Stimulated activated CD8-positive, alpha-beta memory T cell treated with anti-CD3 and anti-CD28 coated beads, Interleukin-7, amount 100 ng/mL, for 1 hour (primary cell): ENCODE measurements at places on chromosomes 3 and 15.

DNA sequence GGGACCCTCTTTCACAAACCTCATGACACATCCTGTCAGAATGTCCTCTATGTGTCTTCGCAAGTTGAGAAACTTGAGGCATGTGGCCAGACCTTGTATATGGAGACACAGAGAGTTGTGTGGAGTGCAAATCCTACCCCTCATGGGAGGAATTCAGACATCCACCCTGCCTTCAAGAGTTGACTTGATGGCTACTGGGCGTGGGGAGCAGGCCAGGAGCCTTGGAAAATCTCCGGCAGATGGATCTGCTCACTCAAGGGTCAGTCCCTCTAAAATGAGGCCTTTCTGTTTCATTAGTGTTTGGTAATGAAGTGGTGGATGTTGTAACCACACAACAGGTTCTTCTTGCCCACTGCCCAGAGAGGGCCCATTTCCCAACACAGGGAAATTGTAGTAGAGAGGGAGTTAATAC lies 79.0 kb downstream of the ASB7 start:
- DNase-seq: no peak

GRCh38 chr3:102741105-102741504 lies 306.3 kb downstream of the ZPLD1 start:
- no peak for DNase-seq

- DNase-seq: no peak
Observed at GRCh38 chr15:34793071-34793470, 2.3 kb downstream of the ACTC1 start.

DNA sequence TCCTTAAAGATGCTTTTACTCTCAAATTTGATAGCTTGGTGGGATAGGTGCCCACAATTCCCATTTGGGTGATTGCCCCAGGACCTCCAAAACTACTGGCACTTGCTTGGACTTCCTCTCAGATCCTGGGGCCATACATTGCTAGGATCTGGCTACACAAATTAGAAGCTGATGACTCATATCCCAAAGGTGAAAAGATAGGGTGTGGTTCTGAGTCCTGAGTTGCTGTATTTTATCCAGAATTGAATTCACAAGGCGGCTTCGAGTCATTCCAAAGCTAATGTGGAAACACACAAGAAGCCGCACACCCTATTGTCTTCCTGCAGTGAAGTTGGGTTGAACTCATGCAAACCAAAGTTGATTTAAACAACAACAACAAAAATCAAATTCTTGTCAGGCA lies 53.4 kb downstream of the DUT start:
- DNase-seq: no peak

GRCh38 chr15:58696738-58697137 lies 52.8 kb downstream of the ADAM10 start:
- no peak for DNase-seq

- DNase-seq: no peak
Observed at GRCh38 chr15:52716536-52716935, 37.3 kb upstream of the ATOSA start.

GRCh38 chr3:4983739-4984510 lies 4.7 kb downstream of the BHLHE40 start:
- DNase-seq: peak; percentile 57

DNA sequence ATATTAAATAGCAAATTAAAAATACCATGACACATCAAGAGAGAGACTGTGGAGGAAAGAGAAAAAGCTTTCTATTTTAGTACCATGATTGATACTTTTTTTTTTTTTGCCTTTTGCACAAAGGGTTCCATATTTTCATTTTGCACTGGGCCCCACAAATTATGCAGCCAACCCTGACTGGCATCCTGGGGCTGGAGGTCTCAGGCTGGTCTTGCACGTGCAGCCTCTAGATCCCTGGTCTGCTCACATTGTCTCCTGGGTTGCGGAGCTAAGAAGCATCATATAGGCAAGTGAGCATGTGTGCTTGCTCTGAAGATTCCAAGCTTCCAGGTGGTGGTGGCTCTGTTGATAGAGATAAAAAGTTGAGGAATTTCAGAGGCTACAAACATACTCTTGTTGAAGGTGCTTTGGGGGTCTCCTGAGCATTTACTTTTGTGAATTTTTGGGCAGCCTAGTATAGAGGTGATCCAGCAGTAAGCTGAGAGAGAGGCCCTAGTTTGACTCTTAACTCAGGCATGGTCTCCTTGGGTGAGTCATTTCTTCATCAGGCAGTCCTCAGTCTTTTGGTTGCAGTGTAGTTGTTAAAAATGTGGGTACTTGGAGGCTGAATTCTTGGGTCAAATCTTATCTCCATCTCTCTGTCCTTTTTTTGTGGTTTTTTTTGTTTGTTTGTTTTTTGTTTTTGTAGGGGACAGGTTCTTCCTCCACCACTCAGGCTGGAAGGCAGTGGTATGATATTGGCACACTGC lies 31.3 kb downstream of the SMAD3 start:
- DNase-seq: no peak

DNA sequence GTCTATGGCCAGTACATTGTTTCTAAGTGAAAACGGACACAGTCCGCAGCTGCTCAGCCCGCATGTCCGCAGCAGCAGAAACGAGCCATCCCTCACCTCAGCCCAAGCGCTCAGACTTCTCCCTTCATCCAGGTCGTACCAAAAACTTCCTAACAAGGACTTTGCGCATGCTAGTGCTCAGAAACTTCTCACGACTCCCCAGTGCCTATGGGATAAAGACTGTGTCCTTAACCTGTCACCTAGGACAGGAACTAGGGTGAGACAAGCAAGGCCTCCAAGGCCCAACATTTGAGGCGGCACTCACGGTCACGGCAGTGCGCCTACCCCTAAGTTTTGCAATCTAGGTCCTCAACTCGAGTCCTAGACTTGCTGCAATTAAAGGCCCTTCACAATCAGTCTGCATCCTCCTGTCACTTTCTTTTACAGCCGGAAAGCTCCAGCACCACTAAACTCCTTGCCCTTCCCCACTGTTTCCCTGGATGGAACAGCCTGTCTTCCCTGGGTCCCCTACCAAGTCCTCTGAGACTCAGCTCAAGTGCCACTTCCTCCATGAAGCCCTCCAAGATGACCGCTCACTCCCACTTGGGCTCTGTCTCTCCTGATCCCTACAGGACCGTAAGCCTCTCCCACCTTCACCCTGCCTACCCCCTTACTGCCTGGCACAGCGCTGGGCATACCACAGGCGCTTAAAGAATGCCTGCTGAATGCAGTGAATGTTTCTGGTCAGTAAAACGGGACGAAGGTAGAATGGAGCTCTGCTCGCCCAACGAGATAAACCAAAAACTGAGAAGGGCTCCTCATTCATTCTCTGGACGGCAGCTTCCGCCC lies 1.2 kb downstream of the CLN6 start:
- no peak for DNase-seq

DNA sequence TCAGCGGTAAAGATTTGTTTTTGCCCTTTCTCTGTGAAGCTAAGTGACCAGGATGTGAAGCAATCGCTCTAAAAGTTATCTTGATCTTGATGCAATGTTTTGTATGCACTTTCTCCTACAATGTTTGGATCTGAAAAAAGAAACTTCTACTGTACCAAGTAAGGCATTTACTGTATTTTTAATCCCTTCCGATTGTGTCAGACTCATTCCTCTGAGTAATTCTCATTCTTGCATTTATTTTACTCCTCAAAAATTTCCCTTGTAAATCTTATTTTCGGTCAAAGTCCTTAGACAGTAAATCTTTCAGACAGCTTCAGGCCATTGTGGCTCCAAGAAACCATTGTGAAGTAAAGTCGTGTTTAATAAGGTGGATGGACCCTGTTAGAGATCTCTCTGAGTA lies 141.9 kb downstream of the TP63 start:
- no peak for DNase-seq

DNA sequence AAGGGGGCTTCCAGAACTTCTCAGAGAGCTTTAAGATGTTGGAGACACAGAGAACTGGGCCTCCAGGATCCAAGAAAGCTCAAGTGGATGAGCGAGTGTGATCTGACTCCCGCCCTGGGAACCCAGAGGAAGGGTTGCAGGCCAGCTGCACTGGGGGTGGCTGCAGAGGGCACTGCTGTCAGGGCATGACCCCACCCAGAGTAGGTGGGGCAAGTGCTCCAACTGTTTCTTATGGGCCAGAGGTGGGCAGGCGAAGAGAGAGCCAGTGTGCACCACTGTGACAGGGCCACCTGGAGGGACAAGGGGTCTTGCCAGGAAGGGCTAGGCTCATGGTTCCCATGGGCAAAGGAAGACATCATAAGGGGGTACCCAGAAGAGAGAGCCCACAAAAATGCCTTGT lies 48.8 kb downstream of the EXOG start:
- DNase-seq: no peak

DNA sequence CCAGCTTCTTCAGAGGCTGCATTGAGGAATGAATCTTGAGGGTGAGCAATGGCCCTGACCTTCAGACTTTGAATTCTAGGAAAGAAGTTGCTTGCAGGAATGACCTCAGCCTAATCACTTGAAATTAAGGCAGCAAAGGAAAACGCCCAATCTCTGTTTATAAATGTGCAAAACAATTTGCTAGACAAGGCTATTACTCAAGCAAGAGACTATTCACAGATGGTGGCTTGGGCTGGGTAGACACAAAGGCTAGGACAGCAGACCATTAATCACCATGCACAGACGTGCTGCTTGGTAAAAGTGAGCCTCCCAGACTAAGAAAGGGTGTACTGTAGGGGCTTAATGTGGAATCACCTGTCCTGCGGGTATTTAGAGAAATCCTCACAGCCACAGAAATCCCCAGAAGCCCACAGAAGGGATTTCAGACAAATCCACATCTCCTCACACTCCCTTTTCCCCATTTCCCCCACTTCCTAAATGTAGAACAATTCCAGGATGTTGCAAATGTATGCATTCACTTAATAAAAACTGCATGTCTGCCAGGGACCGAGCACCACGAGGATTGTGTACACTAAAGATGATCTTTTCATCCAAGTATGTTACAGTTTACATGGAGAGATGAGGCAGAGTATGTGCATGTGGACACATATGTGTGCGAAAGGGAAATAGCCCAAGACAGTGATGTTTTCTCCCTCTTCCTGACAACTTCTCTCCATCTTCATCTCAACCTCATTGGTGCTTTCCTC lies 259.5 kb downstream of the THSD4 start:
- DNase-seq: no peak

DNA sequence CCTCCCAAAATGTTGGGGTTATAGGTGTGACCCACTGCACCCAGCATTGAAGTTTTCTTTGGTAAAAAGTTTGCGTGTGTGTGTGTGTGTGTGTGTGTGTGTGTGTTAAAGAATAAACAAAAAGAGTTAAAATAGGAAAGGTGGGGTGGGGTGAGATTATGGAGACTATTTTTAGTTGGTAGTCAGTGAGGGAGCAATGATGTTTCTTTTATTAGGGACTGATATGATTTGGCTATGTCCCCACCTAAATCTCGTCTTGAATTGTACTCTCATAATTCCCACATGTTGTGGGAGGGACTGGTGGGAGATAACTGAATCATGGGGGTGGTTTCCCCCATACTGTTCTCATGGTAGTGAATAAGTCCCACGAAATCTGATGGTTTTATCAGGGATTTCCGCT lies 92.2 kb downstream of the CGNL1 start:
- no peak for DNase-seq

DNA sequence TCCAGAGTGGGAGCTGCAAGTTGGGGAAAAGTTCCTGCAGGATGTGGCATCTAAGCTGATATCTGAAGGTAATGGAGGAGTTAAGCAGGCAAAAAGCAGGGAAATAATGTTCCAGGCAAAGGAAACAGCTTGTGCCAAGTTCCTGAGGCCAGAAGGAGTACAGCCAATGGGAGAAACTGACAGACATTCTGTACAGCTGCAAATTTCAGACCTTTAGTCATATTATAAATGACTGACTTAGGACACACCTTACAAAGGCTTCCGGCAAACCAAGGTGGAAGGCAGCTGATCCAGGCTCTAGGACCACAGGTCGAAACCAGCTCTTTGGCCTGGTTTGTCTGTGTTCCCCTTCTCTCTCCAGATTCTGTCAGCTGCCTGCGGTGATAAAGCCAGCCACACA lies 9.3 kb downstream of the WWTR1 start:
- DNase-seq: no peak

- DNase-seq: no peak
Observed at GRCh38 chr3:186035277-186035676, 73.6 kb downstream of the ETV5 start.

DNA sequence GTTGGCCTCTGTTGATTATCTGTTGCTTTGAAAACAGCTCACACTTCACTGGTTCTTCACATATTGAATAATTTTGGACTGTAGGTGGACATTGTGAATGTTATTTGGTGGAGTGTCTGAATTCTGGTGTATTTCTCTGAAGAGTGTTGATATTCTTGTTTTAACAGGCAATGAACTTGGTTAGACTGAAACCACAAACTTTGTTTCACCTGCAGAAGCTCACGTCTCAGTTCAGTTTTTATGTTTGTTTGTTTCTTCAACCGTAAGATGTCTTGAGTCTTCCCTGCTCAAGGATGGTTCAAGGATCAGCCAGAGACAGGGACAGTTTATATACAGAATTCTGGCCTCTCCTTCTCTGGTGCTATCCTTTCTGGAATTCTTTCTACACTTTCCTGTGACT lies 43.6 kb downstream of the C3orf20 start:
- DNase-seq: no peak

DNA sequence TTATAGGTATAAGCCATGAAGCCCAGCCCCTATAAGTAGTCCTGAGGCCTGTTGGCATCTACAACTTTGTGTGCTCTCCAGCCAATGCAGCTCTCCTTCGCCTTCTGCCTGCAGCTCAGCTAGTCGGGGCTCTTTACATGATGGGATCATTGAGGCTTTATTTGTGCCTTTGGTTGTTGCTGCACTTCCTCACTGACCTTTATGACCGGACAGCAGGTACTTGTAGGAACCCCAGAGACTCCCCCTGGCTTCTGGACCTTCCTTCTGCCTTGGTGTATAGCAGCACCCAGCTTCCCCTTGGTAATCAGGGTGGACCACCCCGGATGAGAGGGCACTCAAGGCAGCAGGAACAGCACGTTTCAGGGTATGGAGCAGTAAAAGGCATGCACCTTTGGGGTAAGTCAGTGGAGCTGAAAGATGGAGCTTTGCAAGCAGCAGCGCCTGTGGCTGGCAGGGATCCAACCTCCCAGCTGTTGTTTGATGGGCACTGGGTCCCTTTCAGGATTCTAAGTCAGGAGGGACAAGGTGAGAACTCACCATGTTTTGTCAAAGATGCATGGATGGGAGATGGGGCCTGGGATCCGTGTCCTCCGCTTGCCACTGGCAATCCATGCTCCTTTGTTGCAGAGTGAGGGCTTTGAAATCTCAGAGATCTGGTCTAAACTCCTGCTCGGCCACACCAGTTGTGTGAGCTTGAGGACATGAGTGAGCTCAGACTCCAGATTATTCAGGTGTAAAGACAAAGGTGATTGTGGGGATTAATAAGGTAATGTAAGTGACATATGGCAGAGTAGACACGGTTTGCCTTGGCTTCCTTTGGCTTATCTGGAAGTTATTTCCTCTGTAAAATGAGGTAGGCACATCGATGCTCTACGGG lies 65.1 kb upstream of the KLF13 start:
- no peak for DNase-seq
